ENCODE measurements at places on chromosomes 3 and 15.

DNA sequence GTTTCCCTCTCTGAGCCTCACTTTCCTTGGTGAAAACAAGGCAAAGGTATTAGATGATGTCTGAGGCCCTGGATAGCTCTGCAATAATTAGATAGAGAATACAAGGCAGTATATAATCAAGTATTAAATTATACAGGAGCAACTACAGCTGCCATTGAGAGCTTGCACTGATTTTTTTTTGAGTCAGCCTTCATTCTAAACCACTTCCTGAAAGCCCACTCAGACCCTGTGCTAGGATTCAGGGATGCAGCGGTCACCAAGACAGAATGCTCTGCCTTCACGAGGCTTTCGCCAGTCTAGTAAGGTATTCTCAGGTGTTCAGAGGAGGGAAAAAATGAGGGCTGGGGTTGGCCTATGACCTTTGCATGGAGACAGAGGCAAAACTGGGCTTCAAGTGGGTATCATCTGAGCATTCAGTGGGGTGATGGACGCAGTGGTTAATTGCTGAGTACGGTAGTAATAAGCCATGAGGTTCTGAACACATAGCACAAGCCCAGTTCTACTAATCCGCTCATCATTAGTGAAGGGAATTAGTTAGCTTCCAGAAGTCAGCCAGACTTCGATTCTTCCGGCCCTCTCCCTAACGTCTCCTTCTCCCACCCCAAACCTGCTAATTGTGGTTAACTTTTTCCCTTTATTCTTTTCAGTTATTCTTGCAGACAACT is 3.6 kb downstream of the VGLL4 start:
- no peak for DNase-seq

GRCh38 chr3:192861972-192862371 is 55.7 kb downstream of the MB21D2 start:
- DNase-seq: no peak

GRCh38 chr3:177430653-177431052 is 233.4 kb upstream of the TBL1XR1 start:
- DNase-seq: no peak

DNA sequence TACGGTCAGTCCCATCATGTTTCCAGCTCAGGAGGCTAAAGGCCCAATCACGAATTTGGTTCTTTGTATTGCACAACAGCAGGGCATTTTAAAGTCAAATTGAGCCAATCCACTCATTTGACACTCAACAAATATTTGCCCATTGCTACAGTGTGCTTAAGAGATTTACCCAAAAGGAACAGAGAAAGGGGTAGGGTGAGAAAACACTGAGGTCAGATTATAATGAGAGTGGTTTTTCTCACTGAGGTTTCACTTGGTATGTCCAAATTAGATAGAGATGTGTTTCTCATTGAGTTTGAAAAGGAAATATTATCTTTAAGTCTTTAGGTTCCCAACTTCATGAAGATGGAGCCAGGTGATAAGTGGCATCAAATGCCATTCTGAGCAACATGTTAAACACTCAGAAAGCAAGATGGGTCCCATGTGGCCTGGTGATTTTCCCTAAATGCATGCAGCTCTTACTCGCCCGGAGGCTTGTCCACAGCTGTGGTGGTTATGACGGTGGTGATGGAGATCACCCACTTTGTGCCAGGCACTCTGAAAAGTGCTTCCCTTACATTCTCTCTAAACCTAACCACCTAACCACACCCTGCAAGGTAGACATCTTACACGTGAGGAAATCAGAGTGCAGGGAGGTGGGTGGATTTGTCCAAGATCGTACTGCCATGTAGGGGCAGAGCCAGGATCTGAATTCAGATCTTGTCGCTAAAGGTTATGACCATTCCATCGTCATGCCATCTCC is 31.2 kb upstream of the USP3 start:
- DNase-seq: no peak

DNA sequence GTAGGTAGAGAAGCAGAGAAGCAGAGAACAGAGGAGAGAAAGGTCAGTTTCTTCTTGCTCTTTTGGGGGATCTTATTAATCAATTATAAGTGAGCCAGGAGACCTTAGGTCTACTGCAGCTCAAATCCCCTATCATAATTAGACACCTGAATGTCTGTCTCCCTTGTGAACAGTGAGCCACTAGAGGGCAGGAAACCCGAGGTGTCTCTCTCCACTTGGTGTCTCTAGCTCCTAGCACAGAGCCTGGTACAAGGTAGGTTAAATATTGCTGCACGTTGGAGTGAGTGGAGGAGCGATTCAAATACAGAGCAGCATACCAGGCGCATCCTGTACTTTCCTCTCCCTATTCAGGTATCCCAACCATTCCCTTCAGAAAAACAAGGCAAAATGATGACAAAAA is 2.0 kb upstream of the ST8SIA2 start:
- no peak for DNase-seq

DNA sequence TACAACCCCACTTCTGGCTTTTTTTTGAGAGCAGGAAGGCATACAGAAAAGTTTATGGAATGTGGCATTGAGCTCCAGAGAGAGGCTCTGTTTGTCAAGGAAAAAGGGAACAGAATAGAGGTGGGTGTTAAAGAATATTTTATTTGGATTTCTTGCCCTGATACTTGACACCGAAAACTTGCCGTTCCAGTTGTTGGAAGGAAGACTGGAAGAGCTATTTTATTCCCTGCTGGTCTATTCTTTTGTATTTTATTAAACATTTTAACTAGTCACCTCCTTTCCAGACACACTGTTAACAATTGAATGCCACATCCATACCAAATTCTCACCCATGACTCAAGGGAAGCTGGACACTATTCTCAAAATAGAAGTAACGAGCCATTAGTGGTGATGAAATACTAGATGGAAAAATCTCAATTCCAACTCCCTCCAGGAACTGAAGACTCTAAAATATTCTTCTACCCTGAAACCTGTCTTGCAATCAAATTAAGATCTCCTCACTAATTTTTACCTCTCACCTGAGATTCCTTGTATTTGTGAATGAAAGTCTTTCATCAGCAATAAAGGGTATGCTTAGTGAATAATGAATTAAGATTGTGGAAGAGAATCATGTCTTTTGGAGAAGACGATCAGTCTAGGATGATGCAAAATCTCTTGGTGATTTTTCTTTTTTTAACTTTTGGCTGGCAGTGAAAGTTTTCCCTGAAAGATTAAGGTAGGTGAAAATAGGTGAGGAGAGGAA is 28.5 kb downstream of the GREM1 start:
- DNase-seq: no peak

DNA sequence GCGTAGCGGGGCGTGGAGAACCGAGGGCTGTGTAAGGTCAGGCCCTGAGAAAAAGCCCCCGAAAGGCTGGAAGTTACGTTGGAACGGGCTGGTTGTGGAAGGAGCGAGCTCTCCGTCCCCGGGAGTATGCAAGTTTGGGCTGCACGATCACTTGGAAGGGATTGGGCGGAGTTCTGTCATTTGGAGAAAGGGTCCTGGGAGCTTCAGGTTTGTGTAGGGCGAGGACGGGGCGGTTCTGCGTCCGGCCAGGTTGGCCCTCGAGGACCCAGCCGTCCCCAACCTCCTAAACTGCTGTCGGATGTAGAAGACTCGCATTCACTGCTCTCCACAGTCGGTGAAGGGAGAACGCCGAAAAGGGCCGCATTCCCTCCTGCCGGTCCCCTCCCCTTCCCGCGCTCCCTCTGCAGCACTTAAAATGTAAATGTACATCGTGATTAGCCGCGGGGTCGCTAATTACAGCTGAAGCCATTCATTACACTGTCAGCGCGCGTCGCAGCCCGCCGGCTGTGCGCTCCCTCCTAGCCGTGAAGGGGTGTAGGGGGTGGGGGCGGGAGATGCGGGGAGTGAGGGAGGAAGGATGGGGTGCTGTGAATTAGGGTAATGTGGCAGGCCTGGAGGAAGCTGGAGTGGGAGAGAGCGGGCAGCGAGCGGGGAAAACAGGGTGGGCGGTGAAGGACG is 2.5 kb upstream of the RPP25 start:
- no peak for DNase-seq

DNA sequence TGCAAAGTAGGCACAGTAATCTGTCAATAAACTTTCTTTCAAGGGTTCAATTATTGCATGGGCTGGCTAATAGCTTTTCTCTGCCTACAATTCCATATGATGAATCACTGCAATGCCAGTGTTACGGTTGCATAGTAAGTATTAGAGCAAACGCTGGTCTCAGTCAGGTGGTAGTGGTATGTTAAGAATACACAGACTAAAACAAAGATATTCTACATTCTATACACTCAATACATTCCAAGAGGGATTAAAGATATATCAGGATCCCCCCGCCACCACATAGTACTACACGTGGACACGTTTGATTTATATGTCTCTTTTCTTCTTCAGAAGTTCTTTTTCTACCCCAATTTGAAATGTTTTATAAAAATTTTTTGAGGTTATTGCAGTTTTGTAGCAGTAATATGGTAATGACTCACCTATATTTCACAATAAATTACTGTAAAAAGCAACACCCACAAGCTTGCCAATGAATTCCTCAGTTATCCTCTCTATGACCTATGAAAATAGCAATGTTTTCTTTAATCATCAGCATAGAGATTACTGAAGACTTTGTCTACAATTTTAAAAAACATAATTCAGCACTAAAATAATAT is 68.2 kb downstream of the CD200R1L start:
- no peak for DNase-seq

GRCh38 chr3:132626955-132627354 is 29.9 kb downstream of the ACKR4 start:
- DNase-seq: no peak

GRCh38 chr15:82139823-82140268 is 94.0 kb upstream of the MEX3B start:
- DNase-seq: no peak

DNA sequence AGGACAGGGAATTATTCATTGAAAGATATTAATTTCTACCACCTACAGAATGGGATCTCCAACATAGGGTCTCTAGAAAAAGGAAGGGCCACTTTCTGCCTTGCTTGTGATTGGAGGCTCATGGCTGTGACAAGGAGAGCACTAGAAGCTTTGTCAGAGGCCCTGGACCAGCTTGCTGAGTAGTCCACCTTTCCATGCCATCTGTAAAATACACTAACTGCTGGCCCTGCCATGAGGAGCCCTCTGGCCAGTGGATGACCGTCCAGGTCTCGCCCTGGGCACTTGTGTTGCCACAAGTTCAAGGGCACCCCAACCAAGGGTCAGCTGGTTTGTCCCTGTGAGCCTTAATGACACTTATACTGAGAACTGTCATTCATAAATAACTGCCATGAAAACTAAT is 1.6 kb upstream of the SYNM start:
- DNase-seq: no peak

DNA sequence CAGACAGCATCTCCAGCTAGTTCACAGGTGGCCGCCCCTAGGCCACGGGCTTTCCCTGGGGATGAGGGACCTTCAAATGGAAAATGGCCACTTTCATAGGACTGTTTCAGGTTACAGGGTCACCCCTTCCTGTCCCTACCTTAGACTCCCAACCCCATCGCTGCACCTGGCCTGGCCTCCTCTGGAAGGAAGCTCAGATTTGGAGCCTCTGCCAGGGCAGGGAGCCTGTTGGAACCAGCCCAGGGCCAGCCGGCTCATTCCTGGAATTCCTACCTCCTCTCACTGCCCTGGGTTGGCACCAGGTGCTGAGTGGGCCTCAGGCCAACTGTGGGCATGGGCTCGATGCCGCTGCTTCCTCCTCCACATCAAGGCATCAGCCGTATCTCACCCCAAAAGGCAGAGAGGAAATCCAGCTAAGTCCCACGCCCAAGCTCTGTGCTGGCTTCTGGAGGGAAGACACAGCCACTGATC is 42.2 kb downstream of the KLHL25 start:
- DNase-seq: peak; percentile 16

DNA sequence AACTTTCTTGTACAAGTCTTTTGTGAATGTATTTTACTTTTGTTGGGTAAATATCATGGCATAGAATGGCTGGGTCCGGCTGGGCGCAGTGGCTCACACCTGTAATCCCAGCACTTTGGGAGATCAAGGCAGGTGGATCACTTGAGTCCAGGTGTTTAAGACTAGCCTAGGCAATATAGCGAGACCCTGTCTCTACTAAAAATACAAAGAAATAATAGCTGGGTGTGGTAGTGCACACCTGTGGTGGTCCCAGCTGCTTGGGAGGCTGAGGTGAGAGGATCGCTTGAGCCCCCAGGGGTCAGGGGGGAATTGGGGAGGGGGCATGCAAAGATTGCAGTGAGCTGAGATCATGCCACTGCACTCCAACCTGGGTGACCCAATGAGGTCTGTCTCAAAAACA is 52.9 kb downstream of the ANP32A start:
- DNase-seq: no peak

DNA sequence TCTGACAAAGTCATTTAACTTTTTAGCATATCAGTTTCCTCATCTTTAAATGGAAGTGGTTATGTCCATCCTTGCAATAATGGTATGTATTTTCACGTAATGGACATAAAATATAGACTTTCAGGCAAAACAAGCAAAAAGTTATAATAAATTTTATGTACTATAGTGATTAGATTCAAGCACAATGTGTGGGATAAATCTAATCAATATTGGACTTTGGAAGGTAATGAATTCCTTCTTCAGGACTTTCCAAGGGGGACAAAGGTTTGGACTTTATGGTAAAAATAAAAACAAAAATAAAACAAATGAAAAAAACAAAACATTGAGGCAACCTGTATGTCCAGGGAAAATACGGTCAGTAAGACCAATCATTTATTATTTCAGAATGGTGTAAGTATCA is 357.7 kb downstream of the ROBO1 start:
- no peak for DNase-seq

GRCh38 chr3:123397921-123398785 is 50.7 kb downstream of the ADCY5 start:
- DNase-seq: no peak

- DNase-seq: no peak
Measured at GRCh38 chr3:128504963-128505730, 12.1 kb upstream of the GATA2 start.
